ENCODE measurements at places on chromosomes 7 and 10.

GRCh38 chr10:131726076-131726880 lies 174.5 kb upstream of the PPP2R2D start:
- DNase-seq: no peak

DNA sequence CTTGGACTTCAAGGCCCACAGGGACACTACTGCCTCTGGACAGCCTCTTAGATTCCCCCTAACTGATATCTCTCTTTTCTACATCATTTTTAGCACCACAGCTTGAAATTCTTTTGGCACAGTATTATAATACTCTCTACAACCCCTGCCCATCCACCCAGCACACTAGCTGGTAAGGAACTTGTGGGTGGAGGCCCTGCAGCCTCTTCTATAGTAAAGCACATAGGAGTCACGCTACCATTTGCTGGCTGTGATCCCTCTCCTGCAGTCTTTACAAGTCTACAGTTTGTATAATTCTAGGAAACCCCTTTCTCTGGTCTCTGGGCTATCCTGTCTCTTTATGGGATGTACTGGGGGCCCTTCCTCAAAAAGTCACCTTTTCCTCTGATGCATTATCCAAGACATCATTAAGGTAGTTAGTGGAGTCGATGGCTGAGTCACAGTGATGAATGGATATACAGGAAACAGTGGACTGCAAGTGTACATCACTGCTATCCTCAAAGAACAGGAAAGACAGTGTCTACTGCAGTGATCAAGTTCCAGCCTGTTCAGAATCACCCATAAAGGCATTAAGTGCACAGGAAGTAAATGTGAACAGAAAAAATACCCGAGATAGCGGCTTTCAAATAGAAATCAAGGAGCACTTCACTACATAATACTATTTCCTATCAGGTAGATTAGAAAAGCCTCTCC lies 54.4 kb downstream of the STK17A start:
- no peak for DNase-seq

DNA sequence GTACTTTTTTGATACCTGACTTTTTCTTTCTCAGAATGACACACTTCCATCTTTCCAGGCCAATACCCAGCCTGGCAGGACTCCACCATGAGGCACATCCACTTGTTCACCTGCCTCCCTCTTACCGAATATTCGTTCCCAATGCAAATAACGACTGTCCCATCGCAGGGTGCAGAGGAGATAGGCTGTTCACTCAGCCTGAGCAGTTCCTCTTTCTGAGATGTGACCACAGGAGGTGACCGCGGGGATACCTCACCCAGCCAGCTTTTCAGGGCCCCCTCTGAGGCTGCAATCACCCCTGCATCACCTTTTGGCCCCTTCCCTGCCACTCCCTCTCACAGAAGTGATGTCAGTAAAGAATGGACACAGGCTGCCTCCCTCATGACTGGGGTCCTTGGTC lies 28.3 kb downstream of the PTPRN2 start:
- DNase-seq: no peak

GRCh38 chr7:137848095-137848494 lies 1.3 kb upstream of the DGKI start:
- DNase-seq: no peak

- no peak for DNase-seq
Measured at GRCh38 chr7:125256446-125256845, 326.8 kb upstream of the POT1 start.

GRCh38 chr7:104156842-104157277 lies 51.0 kb downstream of the ORC5 start:
- no peak for DNase-seq

DNA sequence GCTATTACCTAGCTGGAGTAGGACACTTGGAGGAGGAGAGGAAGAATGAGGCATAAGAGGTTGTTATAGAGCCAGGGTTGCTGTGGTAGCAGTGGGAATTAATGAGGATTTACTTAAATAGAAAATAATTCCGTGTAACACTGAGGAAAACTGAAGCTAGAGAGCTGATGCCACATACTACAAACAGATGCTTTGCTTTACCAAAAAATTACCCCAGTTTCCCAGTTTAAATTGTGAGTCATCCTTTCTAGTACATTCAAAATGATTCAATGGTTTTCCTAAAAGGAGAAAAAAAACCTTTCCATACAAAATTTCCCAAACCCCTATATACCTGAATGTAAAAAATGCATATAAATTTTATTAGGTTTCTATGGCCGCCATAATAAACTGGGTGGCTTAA lies 58.3 kb downstream of the ZNF518A start:
- no peak for DNase-seq

GRCh38 chr7:92717993-92718716 lies 118.2 kb downstream of the CDK6 start:
- DNase-seq: peak; percentile 50

DNA sequence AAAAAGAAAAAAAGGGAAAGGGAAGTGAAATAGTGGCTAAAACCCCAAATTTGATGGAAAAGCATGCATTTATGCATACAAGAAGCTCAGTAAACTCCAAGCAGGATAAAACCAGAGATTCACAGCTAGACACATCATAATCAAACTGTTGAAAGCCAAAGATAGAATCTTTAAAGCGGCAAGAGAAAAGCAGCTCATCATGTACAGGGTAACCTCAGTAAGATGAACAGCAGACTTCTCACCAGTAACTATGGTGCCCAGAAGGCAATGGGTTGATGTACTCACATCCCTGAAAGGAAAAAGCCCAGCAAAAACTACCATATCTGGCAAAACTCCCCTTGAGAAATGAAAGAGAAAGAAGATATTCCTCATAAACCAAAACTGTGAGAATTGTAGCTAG lies 60.4 kb downstream of the TPST1 start:
- DNase-seq: no peak

- DNase-seq: no peak
Measured at GRCh38 chr10:104925232-104925851, 284.3 kb downstream of the SORCS3 start.

DNA sequence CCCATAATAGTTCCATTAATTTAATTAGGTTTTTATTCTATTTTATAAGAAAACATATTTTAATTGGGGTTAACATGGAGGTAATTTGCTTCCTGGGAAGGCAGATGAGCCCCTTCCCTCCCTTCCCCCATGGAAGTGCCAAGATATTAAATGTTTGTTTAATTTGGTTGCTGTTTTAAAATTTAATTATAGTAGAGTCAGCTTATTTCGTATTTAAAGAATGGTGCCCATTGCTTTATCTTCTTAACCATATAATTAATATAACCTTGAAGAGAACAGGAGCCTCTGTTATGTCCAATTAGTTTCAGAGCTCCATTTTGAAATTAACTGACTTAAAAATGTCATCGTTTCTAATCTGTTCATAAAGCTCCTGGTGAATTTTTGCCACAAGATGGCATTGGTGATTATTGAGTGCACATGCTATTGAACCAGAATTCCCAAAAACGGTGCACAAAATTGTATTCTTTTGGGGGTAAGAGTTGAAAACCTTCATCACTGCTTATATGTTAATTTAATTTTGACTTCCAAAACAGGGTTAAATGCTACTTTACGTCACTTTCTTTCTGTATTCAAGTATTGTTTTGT lies 26.0 kb downstream of the KLHDC10 start:
- no peak for DNase-seq

- no peak for DNase-seq
Measured at GRCh38 chr7:23545493-23545892, 13.7 kb upstream of the TRA2A start.

GRCh38 chr10:131127610-131128009 lies 183.9 kb downstream of the TCERG1L start:
- no peak for DNase-seq

GRCh38 chr10:128466831-128467371 lies 340.7 kb upstream of the MKI67 start:
- no peak for DNase-seq

GRCh38 chr7:83872501-83872900 lies 223.6 kb upstream of the SEMA3E start:
- no peak for DNase-seq

DNA sequence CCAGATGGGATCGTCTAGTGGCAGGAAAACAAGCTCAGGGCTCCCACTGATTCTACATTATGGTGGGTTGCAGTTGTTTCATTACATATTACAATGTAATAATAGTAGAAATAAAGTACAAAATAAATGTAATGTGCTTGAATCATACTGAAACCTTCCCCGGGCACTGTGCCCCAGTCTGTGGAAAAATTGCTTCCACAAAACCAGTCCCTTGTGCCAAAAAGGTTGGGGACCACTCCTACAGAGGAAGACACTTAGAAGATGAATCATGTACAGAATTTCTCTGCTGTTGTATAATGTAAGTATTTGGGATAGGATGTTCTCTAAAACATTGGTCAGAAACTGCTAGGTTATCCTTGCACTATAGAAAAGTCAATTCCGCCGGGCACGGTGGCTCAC lies 11.3 kb upstream of the PHYH start:
- no peak for DNase-seq

DNA sequence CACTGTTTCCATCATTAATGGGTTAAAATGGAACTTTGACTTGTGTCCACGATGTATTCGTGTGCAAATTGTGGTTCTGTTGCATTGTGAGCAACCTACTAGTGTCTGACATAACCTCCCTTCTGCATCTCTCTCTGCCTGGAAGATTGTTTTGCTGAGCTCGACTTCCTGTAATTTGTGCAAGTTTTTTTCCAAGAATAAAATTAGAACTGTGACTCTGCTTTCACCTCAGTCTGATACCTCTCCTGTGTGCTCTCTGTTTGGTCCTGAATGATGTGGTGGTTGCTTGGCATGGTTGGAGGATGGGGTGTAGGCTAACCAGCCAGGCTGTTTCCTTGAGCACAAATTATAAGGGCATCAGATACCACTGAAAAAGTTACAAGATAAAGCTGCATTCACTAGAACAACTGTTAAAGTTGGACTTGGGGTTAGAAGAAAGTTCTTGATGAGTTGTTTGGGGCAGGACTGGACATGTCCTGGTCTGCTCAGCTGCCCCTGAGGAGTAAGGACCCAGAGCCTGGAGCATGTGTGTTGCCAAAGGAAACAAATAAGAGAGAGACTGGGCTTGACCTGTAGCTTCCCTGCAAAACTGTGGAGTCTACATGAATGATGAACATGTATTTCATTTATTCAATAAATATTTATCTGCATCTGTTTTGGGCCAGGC lies 1.9 kb upstream of the VOPP1 start:
- DNase-seq: no peak

GRCh38 chr7:150323682-150324372 lies 482 bp upstream of the ACTR3C start:
- no peak for DNase-seq

GRCh38 chr7:46292741-46293140 lies 371.7 kb upstream of the IGFBP3 start:
- no peak for DNase-seq

DNA sequence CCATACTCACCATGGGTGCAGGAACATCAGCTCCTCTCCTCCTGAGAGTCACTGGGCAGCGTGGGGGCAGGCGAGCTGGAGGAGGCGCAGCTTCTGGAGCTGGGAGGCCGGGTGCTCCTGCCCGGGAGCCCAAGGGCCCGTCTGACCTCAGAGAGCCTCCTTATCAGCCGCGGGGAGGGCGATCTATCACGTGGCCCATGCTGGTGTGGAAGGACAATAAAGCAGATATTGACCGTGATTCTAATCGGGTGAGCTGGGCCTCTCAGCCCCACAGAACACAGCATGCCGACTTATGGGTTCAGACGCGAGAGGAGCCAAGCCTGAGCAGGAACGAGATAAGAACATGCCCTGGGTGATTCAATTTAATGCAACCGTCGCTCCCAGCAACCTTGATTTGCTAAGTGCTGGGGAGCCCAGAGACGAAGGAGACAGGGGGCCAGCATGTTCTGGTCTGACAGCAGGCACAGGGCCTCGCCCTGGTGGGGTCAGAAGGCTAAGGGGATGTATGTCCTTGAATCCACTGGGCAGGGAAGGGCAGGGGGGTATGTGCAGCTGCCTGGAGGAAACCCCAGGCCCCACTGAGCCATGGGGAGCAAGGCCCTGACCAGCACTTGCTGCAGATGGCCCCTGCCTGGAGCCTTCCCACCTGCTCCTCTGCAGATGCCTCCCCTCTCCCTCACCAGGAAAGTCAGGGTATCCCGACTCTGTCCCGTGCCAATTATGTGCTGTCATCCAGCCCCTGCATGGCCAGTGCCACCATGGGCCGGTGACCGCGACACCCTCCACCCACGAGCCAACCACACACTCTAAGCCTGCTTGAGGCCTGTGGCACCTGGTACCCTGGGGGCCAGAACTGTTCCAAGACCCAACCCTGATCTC lies 95.3 kb upstream of the RET start:
- DNase-seq: no peak

- no peak for DNase-seq
Measured at GRCh38 chr7:158054611-158055010, 533.0 kb downstream of the PTPRN2 start.

DNA sequence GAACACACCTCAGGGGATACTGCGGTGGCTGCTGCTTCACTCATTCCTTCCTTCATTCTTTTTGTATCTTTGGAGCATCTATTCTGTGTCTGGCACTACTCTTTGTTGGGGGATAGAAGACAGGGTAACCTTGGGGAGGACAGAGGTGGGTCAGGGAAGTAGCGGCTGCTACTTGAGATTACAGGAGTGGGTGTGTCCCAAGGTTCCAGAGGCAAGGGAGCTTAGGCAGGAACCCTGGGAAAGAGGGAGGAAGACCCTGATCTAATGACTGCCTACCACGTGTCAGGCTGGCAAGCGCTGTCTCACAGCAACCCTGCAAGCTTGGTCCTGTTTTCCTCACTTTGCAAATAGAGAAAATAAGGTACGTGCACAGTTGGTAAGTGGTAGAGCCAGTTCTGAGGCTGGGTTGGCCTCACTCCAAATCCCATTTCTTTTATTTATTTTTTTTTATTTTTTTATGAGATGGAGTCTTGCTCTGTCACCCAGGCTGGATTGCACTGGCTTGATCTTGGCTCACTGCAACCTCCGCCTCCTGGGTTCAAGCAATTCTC lies 985.9 kb upstream of the ZNF722 start:
- no peak for DNase-seq

DNA sequence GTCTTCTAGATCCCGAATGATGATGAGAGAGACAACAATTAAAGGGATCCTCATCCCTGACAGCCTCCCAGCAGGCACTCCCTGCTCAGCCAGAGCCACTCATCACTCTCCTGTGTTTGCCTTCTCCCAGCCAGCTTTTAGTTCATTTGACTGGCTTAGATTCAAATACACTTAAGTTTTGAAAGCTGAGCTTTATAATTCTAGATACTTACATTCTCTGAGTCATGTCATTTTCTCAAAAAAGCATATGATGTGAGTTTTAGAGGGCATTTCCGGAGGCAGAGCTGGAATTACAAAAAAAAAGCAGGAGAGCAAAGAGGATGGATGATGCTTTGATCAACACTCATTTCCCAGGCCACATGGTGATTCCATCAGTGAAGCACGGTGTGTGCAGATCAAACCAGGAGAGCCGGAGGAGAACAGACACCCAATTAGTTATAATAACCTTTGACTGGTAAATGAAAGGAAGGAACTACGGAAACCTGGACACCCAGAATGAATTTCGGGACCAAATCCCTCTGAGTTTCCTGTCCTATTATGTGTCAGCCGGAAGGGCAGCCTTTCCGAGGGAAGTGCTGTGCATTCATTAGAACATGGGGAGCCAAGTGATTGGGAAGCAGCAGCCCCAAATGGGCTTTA lies 81.5 kb upstream of the HPS1 start:
- no peak for DNase-seq

All from activated T-cell treated with anti-CD3 and anti-CD28 coated beads for 48 hours (primary cell).